Hypothalamus (tissue), 51 donors: ENCODE measurements at places on chromosomes 2 and 18.

GRCh38 chr2:40213071-40213470, 238.8 kb downstream of the SLC8A1 start:
- DNase-seq, result no peak

- DNase-seq, result no peak
These were observed 17.1 kb downstream of the TMEM185B start for GRCh38 chr2:120206022-120206581.

GRCh38 chr2:237956402-237956736, 10.4 kb upstream of the UBE2F start:
- DNase-seq, result no peak

DNA sequence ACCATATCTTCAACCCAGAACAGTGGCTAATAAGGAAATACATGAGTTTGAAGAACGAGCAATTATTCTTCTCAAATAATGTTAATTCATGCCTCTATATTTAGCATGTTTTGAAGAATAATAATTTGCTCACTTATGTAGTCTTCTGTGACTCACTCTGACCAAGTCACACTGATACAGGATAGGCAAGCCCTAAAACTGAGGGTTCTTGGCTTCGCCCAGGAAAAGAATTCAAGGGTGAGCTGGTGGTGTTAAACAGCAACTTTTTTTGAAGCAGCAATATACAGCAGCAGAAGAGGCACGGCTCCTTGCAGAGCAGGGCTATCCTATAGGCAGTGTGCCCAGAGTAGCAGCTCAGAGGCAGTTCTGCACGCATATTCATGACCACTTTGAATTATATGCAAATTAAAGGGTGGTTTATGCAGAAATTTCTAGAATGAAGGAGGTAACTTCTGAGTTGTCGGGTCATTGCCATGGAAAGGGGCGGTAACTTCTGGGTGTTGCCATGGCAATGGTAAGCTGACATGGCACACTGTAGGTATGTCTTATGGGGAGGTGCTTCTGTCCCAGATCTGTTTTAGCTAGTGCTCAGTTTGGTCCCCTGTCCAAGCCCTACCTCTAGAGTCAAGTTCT, 200.6 kb downstream of the RND3 start:
- no peak for DNase-seq

GRCh38 chr2:147150241-147150635, 694.6 kb upstream of the ACVR2A start:
- no peak for DNase-seq
